ENCODE measurements at places on chromosomes 3 and 15.

DNA sequence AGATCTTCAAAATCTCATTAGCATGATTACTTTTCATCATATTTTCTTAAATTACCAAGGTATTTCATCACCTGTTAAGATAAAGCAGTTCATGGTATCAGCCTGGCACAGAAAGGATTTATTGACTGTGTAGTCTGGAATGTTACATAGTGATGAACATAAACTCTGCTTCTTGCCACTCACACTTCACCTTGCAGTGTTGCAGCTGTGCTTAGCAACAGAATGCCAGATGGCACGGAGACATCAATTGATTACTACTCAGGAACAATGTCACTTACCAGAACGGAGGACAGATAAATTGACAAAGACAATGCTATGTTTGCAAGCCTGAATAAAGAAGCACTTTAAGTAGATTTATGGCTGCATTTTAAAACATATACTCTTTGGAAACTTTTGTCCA lies 15.0 kb upstream of the BCHE start:
- no peak for DNase-seq

DNA sequence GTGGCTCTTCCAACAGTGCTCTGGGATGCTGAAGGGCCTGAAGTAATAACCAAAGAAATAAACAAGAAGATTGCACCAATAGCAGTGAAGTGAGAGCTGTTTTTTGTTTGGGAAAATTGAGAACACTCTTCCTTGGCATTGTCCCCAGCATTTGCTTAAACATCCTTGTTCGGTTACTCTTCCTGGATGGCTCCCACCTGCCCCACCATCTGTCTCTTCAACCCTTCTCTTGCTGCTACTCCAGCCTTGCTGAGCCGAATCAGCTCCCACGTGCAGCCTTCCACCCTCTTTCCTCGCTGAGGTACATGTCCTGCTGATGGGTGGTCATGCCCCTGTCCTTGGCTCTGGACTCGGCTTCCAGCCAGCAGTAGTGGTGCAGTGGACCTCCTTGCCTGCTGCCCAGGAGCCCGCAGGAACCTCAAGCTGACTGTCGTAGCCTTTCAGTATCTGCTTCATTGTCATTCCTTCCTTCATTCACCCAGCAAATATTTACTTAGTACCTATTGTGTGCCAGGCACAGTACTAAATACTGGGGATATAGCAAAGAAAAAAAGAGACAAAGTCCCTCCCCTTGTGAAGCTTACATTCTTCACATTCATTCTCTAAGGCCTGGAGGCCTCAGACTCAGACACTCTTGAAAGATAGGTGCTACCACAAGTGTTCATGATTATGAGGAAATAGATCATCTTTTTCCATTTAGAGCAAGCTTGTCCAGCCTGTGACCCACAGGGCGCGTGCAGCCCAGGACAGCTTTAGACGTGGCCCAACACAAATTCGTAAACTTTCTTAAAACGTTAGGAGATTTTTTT lies 17.1 kb upstream of the VILL start:
- no peak for DNase-seq

DNA sequence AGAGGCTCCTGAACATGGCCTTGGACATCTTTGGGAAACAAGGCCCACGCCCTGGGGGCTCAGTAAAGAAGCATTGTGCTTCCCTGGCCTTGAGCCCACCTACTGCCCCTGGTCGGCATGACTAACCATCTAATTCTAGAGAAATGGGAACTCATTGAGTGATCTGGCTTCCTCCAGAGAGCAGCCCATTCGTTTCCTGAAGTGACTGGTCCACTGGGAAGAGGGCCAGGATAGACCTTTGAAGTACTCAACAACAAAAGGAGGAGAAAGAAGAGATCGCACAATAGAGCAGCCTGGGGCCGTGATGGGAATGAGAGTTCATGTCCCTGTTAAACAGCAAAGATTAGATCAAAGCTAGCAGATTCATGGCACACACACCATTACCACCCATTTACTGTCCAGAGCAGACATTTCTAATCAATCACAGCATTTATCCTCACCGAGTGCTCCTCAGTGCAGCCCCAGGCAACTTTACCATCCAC lies 514.4 kb upstream of the PROK2 start:
- DNase-seq = no peak

GRCh38 chr15:64051407-64052259 lies 5.3 kb upstream of the DAPK2 start:
- no peak for DNase-seq

DNA sequence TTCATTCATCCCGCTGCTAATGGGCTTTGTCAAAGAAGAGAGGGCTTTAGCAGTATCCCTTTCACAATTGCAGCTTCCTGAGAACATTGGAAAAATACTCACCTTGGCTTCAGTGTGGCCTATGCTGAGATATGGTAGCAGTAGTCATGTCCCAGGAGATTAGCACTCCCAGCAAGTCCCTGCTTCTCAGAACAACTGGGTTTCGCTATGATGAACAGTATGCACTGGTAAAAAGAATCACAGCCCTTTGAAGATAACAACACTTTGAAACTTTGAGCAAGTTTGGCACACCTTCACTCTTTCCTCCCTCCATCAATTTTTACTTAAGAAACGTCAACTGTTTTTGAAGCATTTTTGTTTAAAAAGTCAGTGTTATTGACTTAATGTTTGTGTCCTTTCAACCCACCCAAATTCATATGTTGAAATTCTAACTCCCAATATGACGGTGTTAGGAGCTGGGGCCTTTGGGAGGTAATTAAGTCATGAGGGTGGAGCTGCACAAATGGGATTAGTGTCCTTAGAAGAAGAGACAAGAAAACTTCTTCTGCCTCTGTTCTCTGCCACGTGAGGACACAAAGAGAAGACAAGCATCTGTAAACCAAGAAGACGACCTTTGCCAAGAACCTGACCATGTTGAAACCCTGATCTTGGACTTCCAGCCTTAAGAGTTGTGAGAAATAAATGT lies 17.8 kb upstream of the PLSCR4 start:
- no peak for DNase-seq

- DNase-seq = no peak
Observed at GRCh38 chr3:29026959-29027358, 253.9 kb upstream of the RBMS3 start.

- no peak for DNase-seq
Observed at GRCh38 chr15:80878867-80879250, 99.7 kb downstream of the CEMIP start.

- DNase-seq = no peak
Observed at GRCh38 chr3:51777985-51778384, 1.1 kb downstream of the IQCF6 start.

DNA sequence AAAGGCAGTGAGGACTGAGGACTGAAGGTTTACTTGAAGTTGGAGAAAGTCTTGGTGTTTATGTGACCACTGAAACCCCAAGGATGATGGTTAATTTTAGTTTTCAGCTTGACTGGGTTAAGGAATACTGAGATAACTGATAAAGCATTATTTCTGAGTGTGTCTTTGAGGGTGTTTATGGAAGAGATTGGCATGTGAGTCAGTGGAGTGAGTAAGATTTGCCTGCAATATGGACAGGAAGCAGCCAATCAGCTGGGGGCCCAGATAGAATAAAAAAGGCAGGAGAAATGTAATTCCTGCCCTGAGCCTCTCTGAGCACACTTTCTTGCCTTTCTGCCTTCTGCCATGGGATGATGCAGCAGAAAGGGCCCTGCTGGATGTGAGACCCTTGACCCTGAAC lies 92.4 kb downstream of the KBTBD8 start:
- no peak for DNase-seq

DNA sequence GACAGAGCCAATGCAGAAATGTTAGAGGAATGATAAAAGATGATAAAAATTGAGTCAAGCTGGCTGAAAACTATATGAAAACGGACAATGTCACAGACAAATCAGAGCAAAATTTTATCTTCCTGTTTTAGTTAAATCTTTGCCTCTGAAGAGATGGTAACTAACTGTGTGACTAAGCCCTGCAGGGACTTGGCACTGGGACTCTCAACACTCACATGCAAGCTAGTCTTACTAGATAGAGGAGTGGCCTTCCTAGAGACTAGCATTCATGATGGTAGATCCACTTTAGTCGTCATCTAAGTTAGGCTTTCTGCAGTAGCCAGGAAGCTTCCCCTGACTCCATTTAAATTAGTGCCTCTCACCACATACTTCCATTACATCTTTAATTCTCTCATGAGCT lies 4.1 kb downstream of the CCDC191 start:
- no peak for DNase-seq

DNA sequence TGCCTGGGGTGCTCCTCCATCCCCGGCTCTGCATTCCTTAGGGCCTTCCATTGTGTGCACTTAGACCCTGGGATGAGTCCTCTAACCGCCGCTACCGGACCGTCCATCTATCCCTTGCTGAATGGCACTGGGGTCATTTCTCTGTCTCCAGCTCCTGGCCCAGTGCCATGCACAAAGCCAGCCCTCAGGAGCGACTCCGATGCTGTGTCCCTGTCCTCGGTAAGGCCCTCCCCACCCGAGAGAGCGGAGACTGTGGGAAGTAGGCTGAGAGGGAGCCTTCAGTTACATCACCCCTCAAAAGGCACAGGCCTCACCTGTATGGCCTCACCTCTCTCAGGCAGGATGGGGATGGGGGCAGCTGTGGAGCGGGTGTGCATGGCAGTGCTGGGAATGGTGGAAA lies 33.8 kb downstream of the MUC4 start:
- DNase-seq = no peak

DNA sequence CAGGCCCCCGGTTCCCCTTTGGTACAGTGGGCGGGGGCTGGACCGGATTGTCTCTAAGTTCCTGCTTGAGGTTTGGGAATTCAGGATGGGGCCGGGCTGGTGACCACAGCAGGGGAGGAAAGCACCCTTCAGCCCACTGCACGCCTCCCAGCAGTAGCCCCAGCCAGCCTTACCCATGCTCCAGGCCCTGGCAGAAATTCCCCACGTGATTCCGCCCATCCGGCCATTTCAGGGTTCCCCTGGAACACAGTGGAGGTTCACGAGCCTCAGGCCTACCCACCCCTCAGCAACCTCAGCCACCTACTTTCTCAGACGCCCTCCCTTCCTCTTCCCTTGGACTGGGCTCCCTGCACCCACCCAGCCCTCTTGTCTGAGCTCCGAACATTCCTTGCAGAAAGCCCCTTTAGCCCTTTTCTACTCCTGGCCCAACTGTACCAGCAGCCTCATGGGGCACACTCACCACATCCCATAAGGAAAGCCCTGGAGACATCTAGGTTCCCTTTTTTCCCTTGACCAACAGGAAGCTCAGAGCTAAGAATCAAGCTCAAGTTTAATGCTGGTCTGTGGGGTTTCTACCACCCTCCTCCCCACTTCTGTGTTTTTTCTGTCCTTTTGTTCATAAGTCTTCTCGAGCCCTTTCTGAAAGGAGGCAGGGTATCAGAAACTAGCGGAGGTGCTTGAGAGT lies 11.5 kb downstream of the ALS2CL start:
- DNase-seq = no peak

Data from NAMALWA (cell line).